ENCODE measurements at places on chromosomes 2 and 18.
A peak's percentile ranks its signal among the peaks of the same experiment; 100 is the strongest.

- no peak for DNase-seq
These were observed 53.7 kb upstream of the MGAT5 start for GRCh38 chr2:134200036-134200618.

GRCh38 chr2:85601771-85602475 lies 575 bp downstream of the TMEM150A start:
- DNase-seq: no peak

GRCh38 chr2:162677476-162677875 lies 161.1 kb downstream of the KCNH7 start:
- DNase-seq: no peak

DNA sequence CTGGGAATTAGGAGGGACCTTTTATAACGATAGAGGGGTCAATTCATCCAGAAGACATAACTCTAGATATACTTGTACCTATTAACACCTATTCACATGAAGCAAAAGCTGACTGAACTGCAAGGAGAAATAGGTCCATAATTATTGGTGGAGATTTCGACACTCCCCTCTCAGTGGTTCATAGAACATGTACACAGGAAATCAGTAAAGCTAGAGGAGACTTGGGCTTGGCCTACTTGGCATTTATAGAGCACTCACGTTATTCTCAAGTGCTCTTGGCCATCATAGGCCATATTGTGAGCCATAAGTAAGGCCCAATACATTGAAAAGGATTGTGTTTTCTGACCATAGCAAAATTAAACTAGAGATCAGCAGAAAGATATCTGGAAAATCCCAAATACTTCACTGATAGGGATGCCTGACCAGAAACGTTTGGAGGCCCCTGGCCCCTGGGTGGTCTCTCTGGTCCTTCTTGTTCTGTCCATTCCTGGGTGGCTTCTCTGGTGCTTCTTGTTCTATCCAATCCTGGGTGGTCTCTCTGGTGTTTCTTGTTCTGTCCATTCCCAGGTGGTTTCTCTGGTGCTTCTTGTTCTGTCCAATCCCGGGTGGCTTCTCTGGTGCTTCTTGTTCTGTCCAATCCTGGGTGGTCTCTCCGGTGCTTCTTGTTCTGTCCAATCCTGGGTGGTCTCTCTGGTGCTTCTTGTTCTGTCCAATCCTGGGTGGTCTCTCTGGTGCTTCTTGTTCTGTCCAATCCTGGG lies 49.0 kb downstream of the SNED1 start:
- no peak for DNase-seq

DNA sequence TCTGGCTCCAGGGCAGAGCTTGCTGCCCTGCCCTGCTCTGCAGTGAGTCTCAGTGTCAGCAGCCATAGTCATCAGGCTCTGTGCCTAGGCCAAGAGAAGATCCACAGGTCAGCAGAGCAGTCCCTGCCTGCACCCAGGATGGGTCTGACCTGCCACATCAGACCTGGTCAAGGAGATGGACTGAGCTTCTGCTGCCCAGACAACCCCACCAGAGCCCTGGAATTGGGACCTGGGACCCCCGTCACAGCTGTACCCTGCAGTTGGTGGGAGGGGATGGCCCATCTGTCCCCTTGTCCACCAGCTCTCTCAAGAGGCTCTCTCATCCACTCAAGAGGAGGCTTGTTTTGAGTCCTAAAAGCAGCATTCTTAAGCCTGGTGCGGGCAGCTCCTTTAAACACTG lies 142.6 kb downstream of the TFCP2L1 start:
- DNase-seq: no peak

DNA sequence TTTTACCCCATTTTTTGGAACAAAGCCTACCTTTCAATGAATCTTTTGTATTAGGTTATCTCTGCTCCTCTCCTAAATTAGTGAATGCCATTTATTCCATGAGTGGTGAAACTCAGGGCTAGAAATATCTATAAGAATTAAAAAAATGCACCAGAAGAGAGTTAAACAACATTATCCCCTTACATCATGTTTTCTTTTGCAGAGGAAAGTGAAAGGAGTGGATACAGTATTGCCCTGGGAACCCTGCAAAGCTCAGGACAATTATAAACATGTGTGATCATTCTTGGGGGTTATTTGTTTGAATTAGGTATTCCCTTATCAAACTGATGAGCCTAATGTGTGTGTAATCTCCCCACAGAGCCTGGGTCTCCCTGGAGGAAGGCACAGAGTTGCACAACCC lies 559.2 kb downstream of the RNF144A start:
- DNase-seq: no peak

DNA sequence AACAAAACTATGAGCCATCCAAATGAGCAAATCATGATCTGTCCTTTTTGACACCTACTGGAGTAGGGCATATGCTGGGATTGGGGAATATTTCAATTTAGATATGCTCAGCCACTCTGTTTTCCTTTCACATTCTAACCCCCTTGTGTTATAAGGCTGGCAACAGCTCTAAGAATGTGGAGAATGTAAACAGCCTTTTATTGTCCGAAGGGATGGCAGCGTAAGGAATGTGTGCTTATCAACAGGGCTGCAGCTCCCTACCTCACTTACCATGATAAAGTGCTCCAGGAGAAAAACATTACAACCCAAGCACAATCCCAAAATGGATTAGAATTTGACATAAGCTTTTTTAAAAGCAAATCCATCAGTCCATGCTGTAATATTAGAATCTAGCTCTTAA lies 2.2 kb downstream of the NXPH2 start:
- DNase-seq: no peak

DNA sequence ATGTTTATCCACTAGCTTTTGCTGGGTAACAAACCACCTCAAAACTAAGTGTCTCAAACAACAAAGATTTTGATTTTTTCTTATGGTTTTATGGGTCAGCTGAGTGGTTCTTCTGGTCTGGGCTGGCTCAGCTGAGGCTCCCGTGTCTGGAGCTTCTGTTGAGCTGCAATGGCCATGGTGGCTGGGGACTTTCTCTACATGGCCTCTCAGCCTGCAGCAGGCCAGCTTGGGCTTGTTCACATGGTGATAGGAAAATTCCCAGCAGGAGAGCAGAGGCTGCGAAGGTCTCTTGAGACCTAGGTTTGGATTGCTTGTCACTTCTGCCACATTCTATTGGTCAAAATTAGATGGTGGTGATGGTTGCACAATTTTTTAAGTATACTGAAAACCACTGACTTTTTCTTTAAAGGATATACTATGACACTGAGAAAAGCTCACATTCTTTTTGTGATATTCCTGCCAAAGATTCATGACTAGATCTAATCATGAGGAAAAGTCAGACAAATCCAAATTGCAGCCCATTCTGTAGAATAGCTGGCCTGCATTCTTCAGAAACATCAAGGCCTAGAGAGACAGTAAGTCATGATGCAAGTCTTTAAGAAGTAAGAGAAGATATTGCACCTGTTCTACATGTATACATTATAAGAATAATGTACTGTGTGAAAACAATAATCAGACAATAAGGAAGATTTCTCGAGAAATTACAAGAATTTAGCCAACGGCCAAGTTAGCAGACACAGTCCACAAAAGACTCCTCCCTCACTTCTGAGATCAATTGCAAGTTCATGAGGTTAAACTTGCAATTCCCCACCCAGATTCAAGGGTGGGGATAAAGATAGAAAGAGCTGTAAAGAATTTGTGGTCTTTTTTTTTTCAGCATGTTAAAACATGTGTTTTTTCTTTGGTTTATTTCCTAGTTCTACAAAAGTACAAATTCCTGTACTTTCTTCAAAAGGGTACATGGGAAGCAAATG lies 35.0 kb upstream of the IL1R2 start:
- no peak for DNase-seq

DNA sequence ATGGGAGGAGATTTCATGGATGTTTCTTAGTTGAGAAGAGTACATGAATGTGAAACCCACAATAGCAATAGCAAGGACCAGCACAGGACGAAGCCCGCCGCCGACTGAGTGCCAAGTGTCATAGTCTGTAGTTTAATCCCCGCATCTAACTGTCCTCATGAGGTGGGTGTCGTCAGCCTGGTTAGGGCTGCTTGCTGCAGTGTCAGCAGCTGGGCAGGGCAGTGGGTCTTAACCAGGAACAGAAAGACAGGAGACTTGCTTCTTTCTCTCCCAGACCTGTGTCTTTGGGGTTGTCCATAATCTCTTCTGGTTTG lies 146.6 kb downstream of the VAPA start:
- DNase-seq: no peak

DNA sequence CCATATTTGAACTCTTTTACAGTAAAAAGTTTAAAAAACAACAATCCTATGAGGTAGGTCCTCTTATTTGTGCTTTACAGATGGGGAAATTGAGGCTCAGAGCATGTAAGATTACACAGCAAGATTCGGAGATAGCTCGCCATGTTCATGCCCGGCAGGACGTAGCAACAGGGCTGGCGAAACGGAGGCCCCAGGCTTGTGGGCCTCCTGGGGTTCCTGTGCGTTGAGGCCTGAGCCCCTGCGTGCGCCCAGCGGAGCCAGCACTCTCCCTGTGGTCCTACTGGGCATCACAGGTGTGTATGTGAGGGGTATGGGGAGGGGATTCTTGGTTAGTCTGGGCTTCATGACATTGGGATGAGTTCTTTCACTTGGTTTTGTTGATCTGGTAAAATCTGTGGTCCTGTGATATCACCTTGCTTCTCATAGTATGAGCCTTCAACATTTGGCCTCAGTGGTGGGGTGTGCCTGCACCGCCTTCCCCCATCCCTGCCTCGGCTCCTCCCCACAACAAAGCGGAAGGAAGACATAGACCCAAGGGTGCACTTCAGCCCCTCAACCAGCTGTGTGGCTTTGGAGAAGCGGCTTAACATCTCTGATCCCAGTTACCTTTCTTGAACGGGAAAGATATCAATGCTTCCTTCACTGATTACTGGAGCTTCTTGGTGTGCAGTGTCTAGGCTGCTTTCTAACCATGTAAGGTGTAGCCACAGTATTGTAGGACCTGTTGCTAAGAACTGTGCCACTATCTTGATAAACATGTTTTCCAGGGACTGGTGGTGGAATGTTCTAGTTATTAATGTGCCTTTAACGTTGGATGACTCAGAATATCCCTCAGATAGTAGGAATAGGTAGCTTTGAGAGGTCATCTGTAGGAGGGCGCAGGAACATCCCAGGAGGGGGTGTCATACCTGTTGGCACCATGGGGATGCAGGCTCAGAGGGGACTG lies 37.2 kb downstream of the HPCAL1 start:
- no peak for DNase-seq

DNA sequence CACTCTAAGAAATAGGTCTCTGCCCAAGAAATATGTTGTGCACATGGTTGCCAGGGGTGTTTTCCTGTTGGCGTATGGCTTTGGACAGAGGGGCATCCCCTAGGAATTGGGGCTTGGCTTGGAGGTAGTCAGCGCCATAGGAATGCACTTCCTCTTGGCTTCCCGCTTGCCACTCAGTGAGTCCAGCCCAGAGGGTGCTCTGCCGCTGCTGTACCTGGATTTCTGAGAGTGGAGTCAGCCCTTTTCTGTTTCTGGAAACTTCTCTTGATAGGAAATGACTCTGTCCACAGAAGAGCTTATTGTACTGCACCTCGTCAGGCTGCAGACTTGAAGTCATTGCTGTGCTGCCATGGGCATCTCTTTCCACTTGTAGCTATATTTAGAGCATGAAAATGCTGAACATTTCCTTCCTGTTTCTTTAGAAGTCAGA lies 116.7 kb upstream of the MGAT5 start:
- no peak for DNase-seq

DNA sequence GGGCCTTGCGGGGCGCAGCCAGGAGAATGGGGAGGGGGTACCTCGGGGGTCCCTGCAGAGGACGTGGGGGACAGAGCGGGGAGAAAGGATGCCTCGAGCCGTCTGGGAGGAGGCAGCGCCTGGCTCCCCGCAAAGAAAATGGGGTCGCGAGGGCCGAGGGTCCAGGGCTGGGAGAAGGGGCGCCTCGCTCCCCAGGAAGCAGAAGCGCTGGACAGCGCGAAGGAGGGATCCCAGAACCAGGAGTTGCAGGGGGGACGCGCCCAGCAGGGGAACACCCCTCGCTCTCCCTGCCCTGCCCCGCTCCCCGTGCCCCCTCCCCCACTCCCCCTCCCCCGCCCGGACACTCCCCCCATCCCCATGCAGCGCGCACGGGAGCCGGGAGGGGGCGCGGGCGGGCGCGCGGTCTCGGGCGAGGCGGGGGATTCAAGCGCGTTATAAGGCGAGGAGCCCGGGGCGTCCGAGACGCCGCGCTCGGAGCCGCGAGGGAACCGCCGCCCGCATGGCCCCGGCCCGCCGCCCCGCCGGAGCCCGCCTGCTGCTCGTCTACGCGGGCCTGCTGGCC lies at the start of gene ERFE:
ERFE (plus strand) TSS at position 462 of the 562 bp plus-strand sequence; CDS start at position 500, 38 bp downstream.
- peak; percentile 19 for DNase-seq

DNA sequence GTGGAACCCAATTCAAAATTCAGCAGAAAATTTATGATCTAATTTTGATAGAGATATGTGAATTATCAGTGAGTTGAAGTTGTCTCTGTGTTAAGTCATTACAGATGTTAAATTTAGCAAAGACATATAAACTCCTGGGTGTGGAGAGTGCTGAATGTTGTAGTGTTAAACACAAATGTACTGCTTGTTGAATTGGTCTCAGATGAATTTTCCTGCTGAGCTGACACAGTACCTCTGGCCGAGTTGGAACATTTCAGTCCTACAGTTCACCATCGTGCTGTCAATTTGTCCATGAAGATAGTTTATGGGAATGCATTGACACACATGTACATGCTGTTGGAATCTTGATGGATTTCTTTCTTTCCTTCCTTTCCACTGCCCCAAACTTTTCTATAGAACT lies 255.9 kb downstream of the PLCL1 start:
- no peak for DNase-seq

DNA sequence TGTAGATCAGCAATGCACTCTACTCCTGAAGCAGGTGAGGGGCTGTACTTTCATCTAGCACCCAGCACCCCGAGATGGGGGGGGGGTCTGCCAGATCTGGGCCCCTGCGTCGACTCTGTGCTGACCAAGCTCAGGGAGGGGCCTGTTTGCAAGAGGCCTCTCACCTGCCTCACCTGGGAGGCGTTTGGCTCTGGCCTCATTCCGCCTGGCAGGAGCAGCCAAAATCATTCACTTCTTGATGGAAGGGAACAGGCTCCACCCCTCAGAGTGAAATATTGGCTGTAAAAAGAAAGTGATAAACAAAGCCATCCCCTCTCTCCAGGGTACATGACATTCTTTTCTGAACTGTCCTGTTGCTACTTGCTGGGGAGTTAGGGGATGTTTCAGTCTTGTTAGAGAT lies 10.7 kb upstream of the IL1R2 start:
- no peak for DNase-seq

- DNase-seq: no peak
These were observed 31.1 kb downstream of the GREB1 start for GRCh38 chr2:11564816-11565567.

DNA sequence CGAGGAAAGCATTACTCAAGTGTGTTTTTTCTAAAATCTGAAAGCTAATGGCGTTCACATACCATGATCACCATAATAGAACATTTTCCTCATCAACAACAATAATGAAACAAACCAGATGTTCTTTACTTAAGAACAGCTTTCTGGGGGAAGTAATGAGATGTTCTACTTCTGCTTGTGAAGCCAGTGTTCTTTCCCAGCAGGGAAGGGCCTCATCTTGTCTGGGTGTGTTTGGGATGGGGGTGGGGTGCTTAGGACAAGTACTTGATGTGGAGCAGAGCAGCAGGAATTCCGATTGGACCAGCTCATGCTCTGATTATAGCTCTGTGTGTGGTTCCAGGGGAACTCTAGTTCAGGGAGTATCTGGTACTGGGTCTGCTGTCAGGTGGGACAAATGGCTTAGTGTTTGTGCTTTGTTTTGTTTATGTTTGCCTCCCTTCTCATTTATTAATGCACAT lies 163.0 kb upstream of the NOSTRIN start:
- DNase-seq: no peak

All from Jurkat, Clone E6-1 (cell line).